ENCODE measurements at places on chromosomes 1 and 21.
A peak's percentile ranks its signal among the peaks of the same experiment; 100 is the strongest.

DNA sequence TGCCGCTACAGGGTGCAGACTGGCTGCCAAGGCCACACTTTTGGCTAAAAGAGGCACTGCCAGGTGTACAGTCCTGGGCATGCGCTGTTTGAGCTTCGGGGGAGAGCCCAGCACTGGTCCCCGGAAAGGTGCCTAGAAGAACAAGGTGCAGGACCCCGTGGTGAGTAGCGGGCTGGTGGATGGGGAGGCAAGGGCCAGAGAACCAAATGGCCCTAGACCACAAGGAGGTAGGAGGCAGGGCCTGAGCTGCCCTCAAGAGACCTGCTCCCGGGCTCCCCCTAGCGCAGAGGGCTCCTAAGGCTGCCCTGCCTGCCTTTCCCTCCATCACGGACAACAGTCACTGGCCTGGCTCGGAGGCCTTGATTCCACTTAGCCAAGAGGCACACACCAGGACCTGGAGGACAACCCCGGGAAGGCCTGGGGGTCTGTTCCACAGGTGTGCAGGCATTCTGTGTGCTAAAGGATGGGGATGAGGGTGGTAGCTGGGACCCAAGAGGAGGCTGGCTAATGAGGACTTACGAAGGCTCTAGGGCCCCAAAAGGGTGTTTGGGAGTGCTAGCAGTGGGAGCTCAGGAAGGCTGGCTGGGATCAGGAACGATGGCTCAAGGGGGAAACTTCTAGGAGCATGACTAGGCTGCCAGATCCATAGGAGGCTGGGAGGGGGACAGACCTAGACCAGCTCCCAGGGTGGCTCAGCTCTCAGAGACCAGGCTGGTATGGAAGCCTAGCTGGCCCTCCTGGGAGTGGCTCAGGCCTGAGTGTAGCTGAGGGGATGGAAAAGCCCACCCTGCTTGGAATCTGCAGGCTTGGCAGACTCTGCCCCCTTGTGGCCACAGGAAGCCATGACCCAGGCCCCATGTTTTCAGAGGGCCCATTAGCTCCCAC is 742 bp downstream of the ARTN start:
- peak; percentile 77 for DNase-seq

- no peak for DNase-seq
These were observed 13.8 kb downstream of the HEYL start for GRCh38 chr1:39625462-39626273.

- DNase-seq, result no peak
These were observed 332.5 kb upstream of the NRIP1 start for GRCh38 chr21:15397258-15397657.

GRCh38 chr1:170660871-170661645 is 2.9 kb upstream of the PRRX1 start:
- DNase-seq, result no peak

DNA sequence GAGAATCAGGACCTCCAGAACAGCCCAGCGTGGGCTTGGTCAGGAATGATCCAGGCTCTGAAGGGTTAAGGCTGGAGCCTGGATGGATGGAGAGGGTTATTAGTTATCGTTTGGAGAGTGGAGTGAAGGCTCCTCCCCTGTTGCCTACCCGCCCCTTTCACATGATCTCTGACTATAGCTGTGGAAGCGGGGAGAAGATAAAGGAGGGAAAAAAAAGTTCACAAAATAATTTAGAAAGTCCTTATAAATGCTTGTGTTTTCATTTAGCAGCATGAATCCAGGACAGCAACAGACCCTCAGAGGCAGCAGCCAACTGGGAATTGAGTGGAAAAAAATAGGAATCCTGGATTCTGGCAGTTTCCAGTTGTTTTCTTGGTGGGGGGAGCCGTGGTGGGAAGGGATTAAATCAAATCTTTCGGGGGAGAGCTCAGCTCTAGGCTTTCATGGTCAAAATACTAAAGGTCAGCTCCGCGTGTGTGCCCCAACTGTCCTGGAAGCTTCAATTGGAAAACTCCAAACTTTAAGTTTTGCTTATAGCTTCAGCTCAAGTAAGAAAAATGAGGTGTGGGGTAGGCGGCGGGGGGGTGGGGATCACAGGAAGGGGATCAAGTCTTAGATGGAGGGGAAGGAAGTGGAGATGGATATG is 595 bp upstream of the DDR2 start:
- no peak for DNase-seq

DNA sequence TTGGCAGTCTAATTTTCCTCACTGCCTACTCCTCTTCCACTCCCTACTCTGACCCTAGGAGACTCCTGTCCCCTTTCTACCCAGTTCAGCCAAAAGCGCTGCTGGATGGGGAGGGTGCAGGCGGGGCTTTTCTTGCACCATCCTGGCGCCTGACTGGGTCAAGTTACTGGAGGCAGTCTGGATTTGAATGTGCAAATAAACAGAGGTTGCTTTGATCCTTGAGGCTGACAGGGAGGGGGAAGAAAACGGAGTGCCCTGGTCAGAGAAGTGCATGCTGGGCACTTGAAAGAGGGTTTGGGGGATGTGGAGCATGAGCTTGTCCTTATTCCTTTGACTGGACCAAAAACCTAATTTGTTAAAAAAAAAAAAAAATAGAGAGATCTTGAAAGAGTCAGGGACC is 76.8 kb upstream of the SOX13 start:
- DNase-seq, result peak; percentile 87

DNA sequence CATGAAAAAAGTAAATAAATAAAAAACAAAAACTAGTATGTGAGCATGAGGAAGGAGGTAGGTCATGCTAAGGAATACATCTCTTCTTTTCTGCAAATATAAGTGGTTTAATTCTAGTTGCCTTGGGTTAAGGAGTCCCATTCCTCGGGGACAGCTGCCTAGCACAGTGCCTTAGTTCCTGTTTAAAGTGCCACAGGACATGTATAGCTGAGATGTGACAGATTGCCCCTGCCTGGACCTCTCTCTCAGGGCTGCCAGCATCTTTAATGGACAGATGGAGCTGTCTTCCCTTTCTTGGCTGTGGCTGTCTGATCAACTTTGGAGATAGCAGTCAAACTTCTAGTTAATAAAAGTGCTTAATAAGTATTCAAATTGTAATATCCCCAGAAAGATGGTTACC is 50.0 kb downstream of the TSEN15 start:
- DNase-seq, result no peak

GRCh38 chr1:165686971-165687433 is 11.4 kb downstream of the ALDH9A1 start:
- DNase-seq, result no peak

DNA sequence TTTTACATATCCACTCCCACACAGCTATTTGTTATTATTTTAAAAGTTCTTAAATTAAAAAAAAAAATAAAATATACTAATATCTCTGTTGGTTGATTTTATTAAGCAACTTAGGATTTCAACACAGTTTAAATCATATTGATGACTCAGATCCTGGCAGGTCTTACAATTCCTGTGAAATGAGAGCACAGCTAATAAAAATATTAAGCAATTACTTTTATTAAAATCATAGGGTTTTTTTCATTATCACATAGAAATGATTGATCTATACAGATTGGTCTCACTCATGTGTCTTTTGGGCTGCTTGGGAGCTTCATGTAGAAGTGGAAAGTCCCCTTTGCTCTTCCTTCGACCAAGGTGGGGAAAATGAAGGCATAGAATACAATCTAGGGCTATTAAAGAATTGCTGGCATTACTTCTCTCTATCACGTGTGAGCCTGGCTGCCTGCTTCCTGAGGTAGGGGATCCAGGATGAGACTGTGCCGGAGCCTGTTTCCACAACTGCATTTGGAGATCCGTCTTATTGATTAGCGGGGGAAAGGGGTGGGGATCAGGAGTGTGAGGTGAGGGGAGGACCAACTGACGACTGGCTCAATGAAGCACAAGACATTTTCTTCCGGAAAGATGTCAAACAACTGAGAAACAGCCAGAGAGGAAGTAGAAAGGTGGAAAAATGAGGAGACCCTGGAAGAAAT is 858.0 kb downstream of the USP25 start:
- DNase-seq, result peak; percentile 83

DNA sequence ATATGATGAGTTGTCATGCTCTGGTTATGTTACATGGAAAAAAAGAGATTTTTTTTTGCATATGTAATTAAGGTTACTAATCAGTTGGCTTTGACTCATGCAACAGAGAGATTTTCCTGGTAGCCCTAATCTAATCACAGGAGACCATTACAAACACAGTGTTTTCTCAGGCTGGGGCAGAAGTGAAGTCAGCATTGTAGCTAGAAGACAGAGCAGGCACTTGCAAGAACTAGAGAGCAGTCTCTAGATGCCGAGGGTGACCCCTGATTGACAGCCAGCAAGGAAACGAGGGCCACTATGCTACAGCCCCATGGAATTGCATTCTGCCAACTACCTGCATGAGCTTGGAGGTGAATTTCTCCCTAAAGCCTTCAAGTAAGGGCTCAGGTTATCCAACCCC is 151.3 kb downstream of the RUNX1 start:
- DNase-seq, result no peak

DNA sequence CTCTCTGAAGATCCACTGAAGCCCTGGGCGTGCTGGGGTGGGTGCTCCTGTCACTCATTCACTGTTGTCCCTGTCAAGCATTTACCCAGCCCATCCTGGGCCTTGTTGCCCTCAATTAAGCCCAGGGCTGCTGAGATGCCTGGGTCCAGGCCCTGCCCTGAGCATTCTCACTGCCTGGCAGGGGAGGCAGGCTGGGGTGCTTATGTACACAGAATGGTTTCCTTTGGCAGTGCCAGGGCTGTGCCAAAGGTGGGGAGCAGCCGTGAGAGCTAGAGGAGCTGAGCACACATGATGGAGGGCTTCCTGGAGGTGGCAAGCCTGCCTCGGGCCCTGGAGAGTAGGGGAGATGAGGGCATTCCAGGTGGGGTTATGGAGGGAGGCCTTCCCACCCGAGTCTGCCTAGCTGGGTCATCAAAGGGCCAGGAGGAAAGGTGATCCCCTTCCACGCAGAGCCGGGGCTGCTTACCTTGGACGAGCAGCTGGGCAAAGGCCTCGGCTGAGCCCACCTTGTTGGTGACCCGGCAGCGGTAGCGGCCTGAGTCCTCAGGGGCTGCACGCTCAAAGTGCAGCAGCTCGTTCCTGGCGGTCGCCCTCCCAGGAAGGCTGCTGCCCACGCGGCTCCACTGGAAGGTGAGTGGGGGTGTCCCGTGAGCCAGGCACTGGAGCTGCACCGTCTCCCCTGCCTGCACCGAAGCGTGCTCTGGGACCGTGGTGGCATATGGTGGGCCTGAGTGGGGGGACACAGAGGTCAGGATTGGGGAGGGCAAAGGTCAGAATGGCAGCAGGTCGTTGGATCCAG is 26.5 kb downstream of the LDLRAD2 start:
- no peak for DNase-seq

- DNase-seq, result no peak
These were observed 2.0 kb upstream of the UTP25 start for GRCh38 chr1:209825591-209826434.

DNA sequence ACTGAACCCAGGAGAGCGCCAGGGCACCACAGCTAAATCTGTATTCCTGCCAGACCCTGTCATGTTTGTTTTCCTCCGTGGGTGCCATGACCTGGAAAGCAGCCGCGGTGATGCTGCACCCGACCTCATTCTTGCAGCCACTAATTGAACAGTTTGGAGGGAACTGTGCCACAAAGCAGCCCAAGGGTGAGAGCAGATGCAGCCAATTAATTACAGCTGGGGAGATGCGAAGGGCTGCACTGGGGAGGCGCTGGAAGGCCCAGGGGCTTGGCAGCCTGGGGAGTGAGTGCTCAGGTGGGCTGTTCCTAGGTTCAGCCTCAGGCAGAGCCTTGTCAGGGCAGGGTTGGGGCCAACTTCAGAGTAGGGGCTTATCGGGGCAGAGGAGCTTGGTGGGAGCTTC is 158.4 kb upstream of the CD34 start:
- DNase-seq, result no peak

GRCh38 chr1:35656863-35657232 is 15.5 kb upstream of the PSMB2 start:
- DNase-seq, result no peak

GRCh38 chr1:11800756-11801433 is 4.9 kb downstream of the MTHFR start:
- no peak for DNase-seq

DNA sequence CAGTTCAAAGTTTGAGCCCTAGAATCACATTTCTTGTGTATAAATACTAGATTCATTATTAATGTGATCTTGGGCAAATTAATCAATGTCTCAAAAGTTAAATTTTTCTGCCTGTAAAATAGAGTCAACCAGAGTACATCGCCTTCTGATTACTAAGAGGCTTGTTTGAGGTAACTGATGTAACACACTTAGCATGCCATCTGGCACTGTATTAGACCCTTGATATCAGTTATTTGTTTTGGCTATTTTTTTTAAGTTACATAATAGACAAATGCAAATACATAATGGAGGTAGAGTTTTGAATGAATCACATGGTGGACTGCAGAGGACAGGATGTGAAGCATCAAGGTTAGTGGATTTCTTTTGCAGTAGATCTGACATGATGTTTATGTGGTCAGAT is 298.4 kb downstream of the ADGRL2 start:
- no peak for DNase-seq

All from NCI-H1417 (cell line).